SK-N-SH (cell line): ENCODE measurements at places on chromosomes 6 and 20. TPM values are rescaled to one million over a fixed set of nuclear protein-coding genes. Genes with fewer than 3 reads are reported as not detected.
A peak's percentile ranks its signal among the peaks of the same experiment; 100 is the strongest.

The HLA-DRB1 gene
- not detected in 2 replicates for polyA plus RNA-seq

The GGTLC1 gene
- not detected in 2 replicates for polyA plus RNA-seq

The MEI4 gene
- not detected in 2 replicates for polyA plus RNA-seq

DNA sequence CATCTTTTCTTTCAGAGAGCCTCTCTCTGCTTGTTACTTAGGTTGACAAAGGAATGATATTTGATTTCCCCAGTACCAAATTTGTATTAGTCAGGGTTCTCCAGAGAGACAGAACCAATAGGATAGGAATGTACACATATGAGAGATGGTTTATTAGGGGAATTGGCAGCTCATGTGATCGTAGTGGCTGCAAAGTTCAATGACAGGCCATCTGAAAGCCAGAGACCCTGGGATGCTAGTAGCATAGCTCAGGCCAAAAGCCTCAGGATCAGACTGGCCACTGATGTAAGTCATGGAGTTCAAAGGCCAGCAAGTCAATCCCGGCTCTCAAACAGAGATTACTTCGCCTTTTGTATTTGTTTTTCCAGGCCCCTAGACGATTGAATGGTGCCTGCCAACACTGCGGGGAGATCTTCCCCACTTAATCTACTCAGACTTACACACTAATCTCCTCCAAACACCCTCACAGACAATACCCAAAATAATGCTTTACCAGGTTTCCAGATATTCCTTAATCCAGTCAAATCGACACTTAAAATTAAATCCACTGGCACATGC is 215.5 kb downstream of the ALDH8A1 start:
- no peak for DNase-seq

GRCh38 chr6:46491628-46492547 is 639 bp upstream of the RCAN2 start:
- peak; percentile 63 for DNase-seq

DNA sequence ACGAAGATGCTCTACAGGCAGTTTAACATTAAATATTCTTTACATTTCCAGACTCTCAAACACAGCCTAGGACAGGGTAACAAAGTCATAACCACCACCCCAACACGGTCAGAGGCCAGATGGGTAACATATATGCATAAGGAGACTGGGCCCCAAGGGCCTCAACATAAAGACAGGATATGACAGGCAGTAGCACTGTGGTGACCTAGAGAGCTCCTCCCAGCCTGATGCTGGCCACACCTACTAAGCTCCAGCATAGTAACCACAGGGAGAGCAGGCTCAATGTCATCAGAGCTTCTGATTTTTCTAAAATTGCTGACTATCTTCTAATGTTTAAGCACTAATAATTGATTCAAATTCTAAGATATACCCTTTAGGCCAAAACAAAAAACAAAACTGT is 21.7 kb downstream of the SMLR1 start:
- no peak for DNase-seq

DNA sequence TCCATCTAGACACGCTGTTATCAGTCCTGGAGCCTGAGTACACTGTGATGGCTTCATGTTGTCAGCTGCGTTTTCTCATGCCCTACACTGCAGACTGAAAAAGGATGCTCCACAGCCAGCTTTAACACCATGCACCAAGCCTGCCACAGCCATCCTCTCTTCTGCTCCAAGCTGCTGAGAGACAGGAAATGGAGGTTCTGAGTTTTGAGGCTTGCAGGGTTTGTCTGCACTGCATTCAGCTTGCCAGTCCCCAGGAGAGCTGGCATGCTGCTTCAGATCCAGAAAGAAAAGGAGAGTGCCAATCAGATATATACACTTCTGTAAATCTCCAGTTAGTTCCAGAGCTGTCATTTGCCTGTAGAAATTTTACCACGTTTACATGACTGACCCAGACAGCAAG is 550.7 kb upstream of the FLRT3 start:
- DNase-seq = peak; percentile 33

DNA sequence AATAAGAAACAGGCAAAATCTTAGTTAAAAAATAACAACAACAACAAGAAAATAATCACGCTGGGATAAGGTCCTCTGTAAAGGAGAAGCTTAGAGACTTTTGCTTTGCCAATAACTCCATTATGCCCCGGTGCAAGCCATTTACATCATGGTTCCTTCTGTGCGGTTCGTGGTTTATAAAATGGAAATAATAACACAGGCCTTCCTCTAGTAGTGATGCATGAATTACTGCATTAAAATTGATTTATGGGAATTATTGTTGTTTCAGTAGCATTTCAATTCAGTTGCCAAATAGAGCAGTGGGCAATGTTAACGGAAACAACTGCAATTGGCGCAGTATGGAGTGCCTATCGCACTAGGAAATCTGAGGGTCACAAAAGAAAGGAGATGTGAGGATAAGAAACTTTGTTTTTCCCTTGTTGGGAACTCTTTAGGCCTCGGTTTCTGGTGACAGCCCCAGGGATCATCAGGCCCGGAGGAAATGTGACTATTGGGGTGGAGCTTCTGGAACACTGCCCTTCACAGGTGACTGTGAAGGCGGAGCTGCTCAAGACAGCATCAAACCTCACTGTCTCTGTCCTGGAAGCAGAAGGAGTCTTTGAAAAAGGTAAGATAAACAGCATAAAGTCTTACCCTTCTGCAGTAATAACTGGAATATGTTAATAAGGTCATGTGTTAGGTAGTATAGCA is 1.1 kb downstream of the CD109 start:
- DNase-seq = no peak
